Left ventricle myocardium superior (tissue), 1 donor: ENCODE measurements at places on chromosomes 2 and 18.

DNA sequence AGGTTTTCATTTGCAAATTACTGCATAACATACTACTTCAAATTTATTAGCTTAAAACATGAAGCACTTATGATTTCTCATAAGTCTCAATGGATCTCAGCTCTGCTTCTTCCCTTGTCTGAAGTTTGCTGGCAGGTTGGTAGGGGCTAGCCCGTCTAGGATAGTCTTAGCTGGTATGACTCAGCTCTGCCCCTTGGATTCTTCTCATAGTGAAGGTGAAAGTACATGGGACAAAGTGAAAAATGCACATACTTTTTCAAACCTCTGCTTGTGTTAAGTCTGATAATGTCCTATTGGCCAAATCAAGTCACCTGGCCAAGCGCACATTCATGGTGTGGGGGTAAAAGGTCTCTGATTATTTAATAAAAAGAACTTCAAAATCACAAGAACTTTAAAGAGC, 184.8 kb upstream of the VWC2L start:
- no peak for DNase-seq

- DNase-seq: no peak
These were observed 222.0 kb downstream of the LOXHD1 start for GRCh38 chr18:46435031-46435430.

DNA sequence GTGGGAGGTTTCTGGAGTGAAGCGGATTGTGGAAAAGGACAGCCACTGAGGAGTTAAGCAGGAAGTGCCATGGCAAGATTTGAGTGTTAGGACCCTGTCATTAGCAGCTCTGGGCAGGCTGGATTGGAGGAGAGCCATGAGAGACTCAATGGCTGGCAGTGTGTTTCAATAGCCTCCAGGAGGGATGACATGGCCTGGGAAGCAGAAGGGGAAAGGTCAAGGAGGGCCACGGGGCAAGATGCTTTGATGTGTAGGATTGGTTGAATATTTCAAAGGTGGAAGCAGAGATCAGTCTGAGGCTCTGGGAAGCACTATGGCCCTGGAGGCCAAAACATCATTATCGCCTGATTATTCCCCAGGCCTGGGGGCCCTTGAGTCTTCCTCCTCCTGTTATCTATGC, 229.0 kb upstream of the HS6ST1 start:
- DNase-seq: no peak

GRCh38 chr2:12612671-12613070, 104.1 kb upstream of the TRIB2 start:
- no peak for DNase-seq

DNA sequence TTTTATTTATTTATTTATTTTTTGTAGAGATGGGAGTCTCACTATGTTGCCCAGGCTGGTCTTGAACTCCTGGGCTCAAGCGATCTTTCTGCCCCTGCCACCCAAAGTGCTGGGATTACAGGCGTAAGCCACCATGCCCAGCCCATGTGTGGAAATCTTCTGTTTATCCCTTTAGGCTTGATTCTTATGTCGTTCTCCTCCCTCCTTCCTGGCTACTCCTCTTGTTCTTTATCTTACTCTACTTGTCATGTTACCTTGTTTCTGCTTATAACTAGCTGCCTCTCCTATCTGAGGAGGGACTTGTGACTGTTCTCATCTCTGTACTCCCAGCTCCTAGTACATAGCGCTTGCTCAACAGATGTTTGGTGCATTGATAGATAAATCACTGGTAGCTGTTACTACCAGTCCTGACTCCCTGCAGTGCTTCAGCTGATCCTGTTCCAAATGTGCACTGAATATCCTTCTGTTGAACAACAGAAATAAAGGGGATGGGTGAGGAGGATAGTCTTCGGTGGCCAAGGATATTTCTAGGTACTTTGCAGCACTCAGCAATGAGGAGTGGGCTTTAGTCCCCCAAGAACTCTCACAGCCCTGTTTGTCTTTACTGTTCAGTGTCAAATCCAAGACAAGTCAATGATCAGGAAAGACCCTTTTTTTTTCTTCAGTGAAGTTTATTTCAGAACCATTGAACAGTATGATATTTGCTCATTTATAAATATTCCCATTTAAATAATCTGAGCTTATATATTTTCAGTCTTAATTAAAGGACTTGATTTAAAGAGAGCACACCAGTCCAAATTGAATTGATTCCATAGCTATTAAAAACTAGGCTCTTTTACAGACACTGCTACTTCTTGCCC, 7.2 kb downstream of the IL1B start:
- no peak for DNase-seq

GRCh38 chr2:69693059-69693774, 48.7 kb upstream of the ANXA4 start:
- peak; percentile 38 for DNase-seq

- no peak for DNase-seq
These were observed 34.9 kb downstream of the FEZ2 start for GRCh38 chr2:36562973-36563532.

DNA sequence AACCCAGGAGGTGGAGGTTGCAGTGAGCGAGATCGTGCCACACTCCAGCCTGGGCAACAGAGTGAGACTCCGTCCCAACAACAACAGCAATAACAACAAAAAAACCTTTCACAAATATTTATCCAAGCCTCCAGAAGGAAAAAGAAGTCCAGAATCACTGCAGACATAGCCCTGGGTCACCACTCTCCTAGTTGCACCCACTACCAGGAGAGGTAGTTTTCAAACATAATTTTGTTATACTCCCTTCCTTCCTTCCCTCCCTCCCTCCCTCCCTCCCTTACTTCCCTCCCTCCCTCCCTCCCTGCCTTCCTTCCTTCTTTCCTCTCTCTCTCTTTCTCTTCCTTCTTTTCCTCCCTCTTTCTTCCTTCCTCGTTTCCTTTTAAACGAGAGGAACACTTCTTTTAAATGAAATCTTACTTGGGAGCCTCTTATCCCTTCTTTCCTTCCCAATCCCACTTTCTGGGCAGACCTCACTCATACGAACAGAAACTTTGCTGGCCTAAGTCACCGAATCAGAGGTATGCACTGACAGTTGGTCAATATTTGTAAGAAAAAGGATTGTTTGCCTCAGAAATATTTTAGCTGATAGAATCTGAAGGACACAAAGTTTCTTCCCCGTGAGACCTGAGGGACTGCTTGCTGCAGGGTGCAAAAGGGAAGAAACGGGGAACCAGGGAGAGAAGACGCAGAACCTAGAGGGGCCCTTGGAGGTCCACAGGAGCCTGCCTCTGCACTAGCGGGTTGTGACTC, 88.1 kb upstream of the AGAP1 start:
- no peak for DNase-seq

DNA sequence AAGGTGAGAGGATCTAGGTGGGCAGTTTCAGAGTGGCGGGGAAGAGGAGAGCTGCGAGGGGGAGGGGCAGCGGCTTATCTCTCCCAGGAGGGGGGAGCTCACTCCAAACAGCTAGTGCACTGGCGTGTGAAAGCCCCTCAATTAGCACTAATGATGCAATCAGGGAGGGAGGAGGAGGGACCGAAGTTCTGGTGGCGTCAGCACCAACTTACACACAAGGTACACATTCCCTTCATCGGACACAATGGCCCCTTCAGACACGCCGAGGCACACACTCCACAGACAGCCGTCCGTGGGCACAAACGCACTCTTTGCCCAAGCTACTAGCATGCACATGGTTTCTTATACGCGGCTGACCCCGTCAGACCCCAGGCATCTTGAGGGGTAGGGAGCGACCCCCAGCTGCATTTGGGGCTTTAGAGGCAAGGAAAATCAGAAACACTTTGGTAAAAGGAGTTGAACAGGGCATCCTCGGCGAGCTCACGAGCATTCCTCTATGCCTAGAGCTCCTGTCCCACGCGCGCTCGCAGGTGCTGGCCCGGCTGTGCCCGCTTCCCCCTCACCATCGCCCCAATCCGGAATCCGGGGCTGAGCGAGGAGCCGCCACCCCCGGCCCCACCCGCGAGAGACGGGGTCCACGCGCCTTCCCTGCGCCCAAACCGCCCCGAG, 868 bp upstream of the PKDCC start:
- peak; percentile 47 for DNase-seq

DNA sequence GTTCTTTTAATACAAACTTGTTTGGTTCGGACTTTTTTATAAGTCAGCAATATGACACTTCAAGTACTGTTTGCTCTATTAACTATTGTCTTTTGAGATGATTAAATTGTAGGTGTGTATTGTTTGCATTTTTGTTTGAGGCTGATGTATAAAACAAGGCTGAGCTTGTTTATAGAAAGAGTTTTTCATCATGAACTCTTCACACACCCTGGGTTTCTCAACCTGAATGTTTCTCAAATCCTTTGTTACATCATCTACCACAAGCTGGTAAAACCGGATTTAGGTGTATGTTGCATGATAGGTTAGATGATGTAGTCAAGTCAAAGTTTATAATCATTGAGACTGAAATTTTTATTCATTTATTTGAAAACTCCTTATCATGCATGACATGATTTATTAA, 335.2 kb upstream of the LRATD1 start:
- no peak for DNase-seq

- DNase-seq: no peak
These were observed 19.8 kb downstream of the PROC start for GRCh38 chr2:127437781-127438726.

DNA sequence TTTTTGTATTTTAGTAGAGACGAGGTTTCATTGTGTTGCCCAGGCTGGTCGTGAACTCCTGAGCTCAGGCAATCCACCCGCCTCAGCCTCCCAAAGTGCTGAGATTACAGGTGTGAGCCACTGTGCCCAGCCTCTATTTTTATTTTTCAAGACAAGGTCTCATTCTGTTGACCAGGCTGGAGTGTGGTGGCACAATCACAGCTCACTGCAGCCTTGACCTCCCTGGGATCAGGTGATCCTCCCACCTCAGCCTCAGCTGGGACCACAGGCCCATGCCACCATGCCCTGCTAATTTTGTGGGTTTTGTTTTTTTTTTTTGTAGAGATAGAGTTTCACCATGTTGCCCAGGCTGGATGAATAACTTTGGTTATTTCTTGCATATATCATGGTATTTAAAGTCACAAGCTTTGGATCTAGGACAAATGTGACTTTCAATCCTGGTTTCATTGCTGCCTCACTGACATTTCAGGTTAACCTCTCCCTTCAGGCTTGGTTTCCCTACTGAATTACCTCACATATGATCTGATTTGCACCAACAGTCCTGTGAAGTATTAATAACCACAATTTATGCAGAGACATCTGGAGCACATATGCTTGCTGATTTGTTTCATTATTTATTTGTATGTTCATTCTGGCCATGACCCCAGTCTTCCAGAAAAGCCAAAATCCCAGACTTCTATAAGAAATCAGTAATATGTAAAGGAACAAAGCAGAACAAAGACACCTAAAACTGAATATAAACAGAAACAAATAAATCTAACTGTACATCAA, 17.5 kb upstream of the RAB31 start:
- DNase-seq: no peak
